Fibroblast of skin of left biceps (primary cell): ENCODE measurements at places on chromosomes 2 and 18.

DNA sequence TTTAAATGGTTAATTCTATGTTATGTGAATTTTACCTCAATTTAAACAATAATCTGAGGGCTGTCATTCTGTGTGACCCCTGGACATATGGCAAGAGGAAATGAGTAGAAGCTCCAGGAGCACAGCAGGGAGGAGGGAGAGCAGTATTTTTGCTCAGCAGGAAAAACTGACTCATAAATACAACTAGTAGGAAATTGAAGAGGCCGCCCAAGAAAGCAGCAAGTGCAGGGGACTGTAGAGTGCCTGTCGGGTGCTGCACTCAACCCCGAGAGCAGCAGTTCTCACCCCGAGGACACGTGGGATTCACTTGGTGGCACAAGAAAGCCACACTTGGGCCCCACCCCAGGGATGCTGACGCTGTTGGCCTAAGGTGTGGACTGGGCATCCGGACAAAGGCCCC, 60.8 kb downstream of the NPAS2 start:
- DNase-seq: no peak

GRCh38 chr2:109435066-109435690, 178.6 kb downstream of the SEPTIN10 start:
- DNase-seq: no peak

DNA sequence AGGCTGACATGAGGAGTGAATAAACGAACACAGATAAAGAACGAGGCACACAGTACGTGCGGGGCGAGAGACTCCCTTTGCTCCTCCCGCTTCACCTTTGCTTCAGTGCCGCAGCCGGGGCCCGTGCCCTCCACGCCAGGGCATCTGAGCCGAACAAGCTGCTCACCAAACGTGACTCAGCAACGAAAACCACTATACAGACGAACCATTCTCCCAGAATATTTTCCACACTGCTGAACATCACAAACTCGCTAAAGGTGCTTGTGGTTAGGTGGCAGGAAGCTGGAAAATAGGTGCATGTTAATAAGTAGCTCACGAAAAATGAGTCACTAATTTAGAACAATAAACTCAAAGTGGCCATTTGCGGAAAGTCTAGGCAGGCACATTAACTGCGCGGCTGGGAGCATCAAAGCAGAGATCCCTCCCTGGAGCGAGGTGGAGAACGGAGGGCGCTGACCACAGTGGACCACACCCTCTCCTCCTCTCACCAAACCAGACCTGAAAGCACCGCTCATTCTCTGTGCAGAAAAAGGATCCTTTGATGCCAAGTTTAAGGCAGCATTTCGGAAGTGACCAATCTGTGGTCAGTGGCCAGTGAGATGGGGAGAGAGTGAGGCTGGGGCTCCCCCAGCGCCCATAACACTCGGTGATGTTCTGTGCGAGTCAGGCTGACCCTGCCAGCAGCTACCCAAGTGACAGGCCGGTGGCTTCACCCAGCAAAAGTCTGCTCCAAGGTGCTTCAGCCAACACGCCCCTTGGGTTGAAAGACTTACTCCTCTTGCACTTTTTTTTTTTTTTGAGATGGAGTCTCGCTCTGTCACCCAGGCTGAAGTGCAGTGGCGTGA, 153.2 kb downstream of the HDAC4 start:
- no peak for DNase-seq

DNA sequence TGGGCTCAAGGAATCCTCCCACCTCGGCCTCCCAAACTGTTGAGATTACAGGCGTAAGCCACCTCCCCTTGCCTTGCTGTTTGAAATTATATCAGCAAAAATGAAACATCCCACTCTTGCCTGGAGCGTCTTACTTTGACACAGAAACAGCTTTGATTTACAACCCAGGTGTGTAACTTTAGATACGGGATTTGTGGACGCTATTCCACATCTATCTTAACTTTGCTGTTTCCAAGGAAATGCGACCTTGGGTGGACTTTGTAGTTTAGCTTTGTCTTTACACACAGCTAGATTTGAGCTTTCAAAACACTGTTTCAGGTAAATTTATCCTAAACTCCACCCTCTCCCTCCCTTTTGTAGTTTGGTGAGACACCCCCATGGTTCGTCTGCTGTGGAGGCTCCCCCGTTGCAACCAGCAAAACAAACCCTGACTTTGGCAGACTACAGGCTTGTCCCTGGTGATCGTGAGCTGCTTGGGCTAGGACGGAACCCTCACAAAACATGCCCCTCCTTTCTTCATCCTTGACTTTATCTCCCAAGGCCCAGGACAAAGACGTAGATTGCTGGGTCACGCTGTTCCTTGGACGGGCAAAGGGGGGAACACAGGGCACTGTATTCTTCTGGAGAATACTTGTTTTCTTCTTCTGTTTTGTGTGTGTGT, 5.5 kb upstream of the MSH6 start:
- no peak for DNase-seq

DNA sequence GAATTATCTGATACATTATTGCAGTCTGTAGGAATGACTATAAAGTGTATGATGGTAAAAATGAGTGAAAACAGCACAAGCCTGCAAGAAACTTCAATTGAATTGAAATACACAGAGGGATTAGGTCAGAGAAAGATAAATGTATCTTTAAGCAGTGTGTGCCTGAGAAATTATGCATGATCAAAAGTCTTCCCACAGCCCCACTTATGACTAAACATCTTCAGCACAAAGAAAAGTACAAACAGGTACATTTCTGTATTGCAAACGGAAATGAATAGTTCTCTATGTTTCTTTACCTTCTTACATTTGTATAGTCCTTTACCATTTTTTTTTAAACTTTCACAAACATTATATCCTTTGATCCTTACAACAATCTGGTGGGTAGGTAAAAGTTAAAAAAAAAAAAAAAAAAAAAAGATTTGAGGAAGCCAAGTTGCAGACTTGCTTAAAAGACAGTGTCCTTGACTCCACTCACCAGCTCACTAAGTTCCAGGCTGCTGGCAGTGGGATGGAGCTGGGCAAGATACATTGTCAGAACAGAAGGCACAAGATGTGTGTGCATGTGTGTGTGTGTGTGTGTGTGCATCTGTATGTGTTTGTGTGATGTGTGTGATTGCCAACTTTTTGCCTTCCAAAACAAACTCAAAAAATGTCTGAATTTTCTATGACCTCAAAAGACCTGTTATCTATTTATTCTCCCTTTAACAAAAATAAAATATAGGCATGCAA, 423.7 kb upstream of the ACVR2A start:
- no peak for DNase-seq

DNA sequence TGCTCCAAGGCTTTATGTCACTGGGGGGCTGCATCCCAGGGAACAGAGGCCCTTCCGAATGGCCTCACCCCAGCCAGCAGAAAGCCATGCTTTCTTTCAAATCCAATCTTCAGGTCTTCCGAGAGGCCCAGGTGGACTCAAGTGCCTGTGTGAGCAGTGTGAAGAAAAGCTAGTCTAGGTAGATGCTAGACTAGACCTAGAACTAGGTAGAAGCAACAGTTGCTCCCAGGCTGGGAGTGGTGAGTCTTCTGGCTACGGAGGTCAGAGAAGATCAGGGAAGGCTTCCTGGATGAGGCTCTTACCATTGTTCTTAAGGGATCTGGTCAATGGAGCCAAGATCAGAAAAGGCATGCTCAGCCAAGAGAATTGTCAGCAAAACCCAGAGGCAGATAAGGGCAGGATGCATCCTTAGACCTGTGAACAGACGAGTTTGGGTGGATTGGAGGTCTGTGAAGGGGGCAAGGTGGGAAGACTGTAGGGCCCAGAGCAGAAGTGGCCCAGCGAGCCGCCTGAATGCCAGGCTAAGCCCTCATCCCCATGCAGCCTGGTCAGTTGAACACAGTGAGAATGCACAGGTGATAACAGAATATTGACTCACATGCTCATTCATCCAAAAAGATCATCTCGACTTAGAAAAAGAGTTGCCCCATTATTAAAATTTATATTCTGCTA, 110.8 kb downstream of the SMAD7 start:
- no peak for DNase-seq

DNA sequence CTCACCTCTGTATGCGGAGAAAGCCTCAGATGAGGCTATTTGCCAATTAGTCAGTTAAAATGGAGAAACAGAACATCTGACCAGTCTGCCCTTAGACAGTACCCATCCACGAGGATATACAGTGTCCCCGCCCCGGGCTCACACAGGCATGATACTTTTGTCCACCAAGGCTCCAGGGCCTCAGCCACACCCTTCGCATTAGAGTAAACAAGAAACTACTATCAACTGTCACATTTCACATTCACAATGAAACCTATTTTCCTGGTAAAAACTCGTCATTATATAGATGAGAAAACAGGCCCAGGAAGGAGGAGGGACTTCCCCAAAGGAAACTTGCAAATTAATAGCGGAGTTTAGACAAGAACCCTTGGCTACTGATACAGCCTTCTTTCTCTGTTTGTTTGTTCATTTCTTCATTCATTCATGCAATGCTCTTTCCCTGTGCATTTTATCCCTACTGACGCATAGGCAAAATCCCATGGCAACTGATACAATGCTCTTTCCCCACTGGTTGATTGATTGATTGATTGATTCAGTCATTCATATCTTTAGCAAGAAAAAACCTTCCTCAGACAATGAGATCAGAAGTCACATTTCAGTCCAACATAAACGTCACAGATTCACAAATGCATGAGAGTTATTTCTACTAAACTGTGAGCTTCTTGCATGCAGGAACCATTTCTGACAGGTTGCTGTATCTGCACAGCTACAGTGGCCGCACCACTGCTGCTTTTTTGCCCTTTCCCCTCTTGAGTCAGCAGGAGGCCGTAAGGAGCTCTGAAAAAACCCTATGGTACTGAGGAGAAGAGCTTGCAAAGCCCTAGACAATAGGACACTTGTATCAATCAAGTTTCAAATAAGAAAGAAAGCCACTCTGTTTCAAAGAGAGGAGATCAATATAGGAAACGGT, 777.1 kb downstream of the RNF144A start:
- DNase-seq: no peak
